Muscle of leg (tissue), 16 donors: ENCODE measurements at places on chromosomes 4 and X. TPM values are rescaled to one million over a fixed set of nuclear protein-coding genes. Genes with fewer than 3 reads are reported as not detected.

Gene TBC1D8B
- 7.3 TPM for total RNA-seq

Gene GYPA
- total RNA-seq = 5.2 TPM

- no peaks in the 10 kb centered on the region for H3K27me3 ChIP-seq
- H3K27ac ChIP-seq = no peak within 1 kb of the TSS
- H3K4me3 ChIP-seq = no peak within 1 kb of the TSS
- no peaks in the 10 kb centered on the region for H3K4me1 ChIP-seq
- no peak for DNase-seq
Observed at GRCh38 chr4:122621016-122621507, at the start of gene IL21. Gene IL21, minus strand, starts transcription at chr4:122621066. Its CDS starts 55 bp downstream, at chr4:122621011.

GRCh38 chrX:125444659-125445058 is 125.0 kb downstream of the TEX13C start:
- no peaks in the 10 kb centered on the region for H3K27me3 ChIP-seq
- DNase-seq = peak; percentile 8
- no peaks in the 10 kb centered on the region for H3K36me3 ChIP-seq

GRCh38 chr4:165635381-165635780 is 237.7 kb upstream of the TLL1 start:
- no peak overlapping the region for H3K4me3 ChIP-seq
- H3K27me3 ChIP-seq = no peaks in the 10 kb centered on the region
- H3K27ac ChIP-seq = no peak overlapping the region
- H3K36me3 ChIP-seq = no peaks in the 10 kb centered on the region
- no peak for DNase-seq

- peaks cover 2% of the 10 kb centered on the region for H3K36me3 ChIP-seq
Observed at GRCh38 chrX:378443-378842, 8.3 kb downstream of the PPP2R3B start.

DNA sequence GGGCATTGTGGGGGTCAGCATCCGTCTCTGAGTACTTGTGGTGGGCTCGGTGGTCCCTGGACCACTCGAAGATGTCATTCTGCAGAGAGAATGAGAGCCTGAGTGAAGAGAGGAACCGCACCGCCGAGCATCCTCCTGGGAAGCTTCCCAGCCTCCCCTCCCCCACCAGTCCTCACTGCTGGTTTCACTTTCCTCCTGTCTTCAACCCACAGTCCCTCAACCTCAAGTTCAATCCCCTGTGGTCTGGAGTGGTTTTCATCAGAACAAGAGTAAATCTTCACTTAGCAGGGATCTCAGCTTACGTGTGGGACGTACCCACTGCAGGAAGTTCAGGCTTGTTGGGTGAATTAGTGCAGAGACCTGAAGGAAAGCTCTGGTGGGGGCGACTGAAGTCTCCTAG is 117.8 kb downstream of the SCD5 start:
- no peaks in the 10 kb centered on the region for H3K4me1 ChIP-seq
- H3K4me3 ChIP-seq = no peak overlapping the region
- no peak overlapping the region for H3K27ac ChIP-seq
- H3K27me3 ChIP-seq = no peaks in the 10 kb centered on the region
- peaks cover 5% of the 10 kb centered on the region for H3K36me3 ChIP-seq

GRCh38 chr4:154602404-154603020 is 9.9 kb downstream of the FGG start:
- H3K36me3 ChIP-seq = no peaks in the 10 kb centered on the region
- DNase-seq = no peak
- no peak overlapping the region for H3K4me3 ChIP-seq

Gene GPR82
- total RNA-seq = 0.04 TPM

Gene CXCL13
- total RNA-seq = 0.84 TPM

Gene NHSL2
- total RNA-seq = 7.8 TPM

- DNase-seq = no peak
- H3K4me3 ChIP-seq = no peak overlapping the region
- no peaks in the 10 kb centered on the region for H3K36me3 ChIP-seq
- peaks cover 16% of the 10 kb centered on the region for H3K27me3 ChIP-seq
- H3K27ac ChIP-seq = no peak overlapping the region
- H3K4me1 ChIP-seq = peaks cover 5% of the 10 kb centered on the region
Observed at GRCh38 chrX:46757593-46757992, 1.3 kb downstream of the SLC9A7 start.

GRCh38 chr4:94700298-94700697 is 57.5 kb upstream of the BMPR1B start:
- no peaks in the 10 kb centered on the region for H3K36me3 ChIP-seq
- H3K4me1 ChIP-seq = peaks cover 5% of the 10 kb centered on the region
- no peak overlapping the region for H3K4me3 ChIP-seq
- no peak for DNase-seq
- H3K27me3 ChIP-seq = no peaks in the 10 kb centered on the region

DNA sequence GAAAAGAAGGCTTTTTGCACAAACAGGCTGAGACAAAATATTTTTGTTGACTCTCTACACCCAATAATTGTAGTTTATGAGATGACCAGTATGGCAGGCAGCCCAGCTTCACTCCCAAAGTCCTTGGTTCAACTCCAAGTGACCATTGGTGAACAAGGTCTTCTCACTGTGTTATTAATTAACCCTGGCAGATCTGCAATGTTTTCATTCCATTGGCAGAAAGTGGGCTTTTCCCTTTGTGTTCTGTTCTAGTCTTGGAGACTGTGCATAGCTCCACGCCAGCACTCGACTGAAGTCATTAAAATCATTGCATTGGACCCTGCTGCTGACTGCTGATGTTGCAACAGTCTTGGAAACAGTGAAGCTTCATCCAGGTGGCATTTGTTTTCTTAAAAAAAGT is 277.3 kb upstream of the HAND2 start:
- H3K36me3 ChIP-seq = no peaks in the 10 kb centered on the region
- DNase-seq = peak; percentile 75
- no peaks in the 10 kb centered on the region for H3K27me3 ChIP-seq
- no peaks in the 10 kb centered on the region for H3K4me1 ChIP-seq

DNA sequence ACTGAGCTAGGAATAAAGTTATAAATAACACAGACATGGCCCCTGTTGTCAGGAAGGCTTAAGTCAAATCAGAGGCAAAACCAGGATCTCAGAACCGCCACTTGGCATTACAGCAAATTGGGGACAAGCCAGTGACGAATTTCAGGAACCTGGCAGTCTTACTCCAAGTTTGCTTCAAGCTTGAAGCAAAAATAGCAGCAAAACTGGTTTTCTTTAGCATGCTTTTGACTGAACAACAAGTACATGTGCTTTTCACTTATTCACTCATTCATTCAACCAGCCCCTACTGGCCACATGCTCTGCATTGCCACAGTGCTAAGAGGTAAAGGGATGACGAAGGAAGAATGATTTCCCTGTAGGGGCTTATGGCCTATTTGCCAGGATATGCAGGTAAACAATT is 253.9 kb upstream of the PPARGC1A start:
- peak; percentile 29 for DNase-seq
- no peaks in the 10 kb centered on the region for H3K36me3 ChIP-seq
- no peak overlapping the region for H3K27ac ChIP-seq
- H3K4me1 ChIP-seq = peaks cover 6% of the 10 kb centered on the region
- H3K4me3 ChIP-seq = no peak overlapping the region
- no peaks in the 10 kb centered on the region for H3K27me3 ChIP-seq

DNA sequence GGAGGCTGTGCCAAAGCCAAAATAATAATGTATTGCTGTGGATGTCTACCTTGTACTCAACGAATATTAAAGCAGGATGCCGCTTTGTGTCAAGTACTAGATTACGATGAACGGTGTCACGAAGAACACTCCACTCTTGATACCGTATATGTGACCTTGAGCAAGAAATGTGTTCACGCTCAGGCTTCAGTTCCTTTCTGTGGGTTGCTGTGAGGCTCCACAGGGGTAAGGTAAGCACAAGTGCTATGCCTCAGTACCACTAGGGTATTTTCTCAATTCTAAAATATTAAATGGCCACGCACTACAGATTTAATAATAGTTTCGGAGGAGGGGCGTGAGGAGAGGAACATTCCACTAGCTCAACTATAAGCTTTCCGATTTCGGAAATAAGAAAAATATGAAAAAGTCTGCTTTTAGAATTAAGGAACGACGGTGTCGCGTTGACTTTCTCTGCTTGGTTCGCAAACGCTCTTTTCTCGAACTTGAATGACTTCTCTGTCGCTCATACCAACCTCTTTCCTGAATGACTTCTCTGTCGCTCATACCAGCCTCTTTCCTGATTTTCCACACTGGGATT is 607 bp upstream of the SCOC start:
- DNase-seq = peak; percentile 39
- peak overlapping the region; percentile 83 for H3K4me3 ChIP-seq
- H3K27ac ChIP-seq = peak overlapping the region; percentile 97
- H3K36me3 ChIP-seq = no peaks in the 10 kb centered on the region

GRCh38 chrX:7586126-7586525 is 256.8 kb upstream of the VCX start:
- peak; percentile 33 for DNase-seq
- H3K27ac ChIP-seq = no peak overlapping the region
- H3K27me3 ChIP-seq = no peaks in the 10 kb centered on the region
- H3K36me3 ChIP-seq = no peaks in the 10 kb centered on the region
- no peak overlapping the region for H3K4me3 ChIP-seq

GRCh38 chr4:139913398-139913990 is 240.5 kb downstream of the MAML3 start:
- H3K27me3 ChIP-seq = no peaks in the 10 kb centered on the region
- no peak overlapping the region for H3K4me3 ChIP-seq
- no peak for DNase-seq
- H3K4me1 ChIP-seq = peaks cover 15% of the 10 kb centered on the region
- H3K27ac ChIP-seq = no peak overlapping the region
- no peaks in the 10 kb centered on the region for H3K36me3 ChIP-seq

GRCh38 chrX:110175146-110175545 is 142.7 kb downstream of the AMMECR1 start:
- H3K4me3 ChIP-seq = no peak overlapping the region
- DNase-seq = no peak
- no peak overlapping the region for H3K27ac ChIP-seq
- peaks cover 46% of the 10 kb centered on the region for H3K27me3 ChIP-seq
- H3K36me3 ChIP-seq = peaks cover 13% of the 10 kb centered on the region

Gene ZNF141
- 25.2 TPM for total RNA-seq

GRCh38 chr4:186037692-186038658 is 31.0 kb upstream of the TLR3 start:
- no peaks in the 10 kb centered on the region for H3K4me1 ChIP-seq
- no peak overlapping the region for H3K4me3 ChIP-seq
- peak; percentile 86 for DNase-seq
- peaks cover 9% of the 10 kb centered on the region for H3K27me3 ChIP-seq
- no peak overlapping the region for H3K27ac ChIP-seq

- no peak overlapping the region for H3K4me3 ChIP-seq
- no peak overlapping the region for H3K27ac ChIP-seq
- H3K4me1 ChIP-seq = no peaks in the 10 kb centered on the region
- H3K27me3 ChIP-seq = peaks cover 11% of the 10 kb centered on the region
- no peak for DNase-seq
- H3K36me3 ChIP-seq = no peaks in the 10 kb centered on the region
Observed at GRCh38 chrX:9622128-9622527, 143.5 kb downstream of the GPR143 start.

GRCh38 chrX:2700405-2701320 is 9.6 kb downstream of the CD99 start:
- H3K27ac ChIP-seq = no peak overlapping the region
- H3K4me1 ChIP-seq = peaks cover 30% of the 10 kb centered on the region
- no peak for DNase-seq
- H3K4me3 ChIP-seq = no peak overlapping the region
- peaks cover 11% of the 10 kb centered on the region for H3K36me3 ChIP-seq

Gene SH3TC1
- 9.6 TPM for total RNA-seq

DNA sequence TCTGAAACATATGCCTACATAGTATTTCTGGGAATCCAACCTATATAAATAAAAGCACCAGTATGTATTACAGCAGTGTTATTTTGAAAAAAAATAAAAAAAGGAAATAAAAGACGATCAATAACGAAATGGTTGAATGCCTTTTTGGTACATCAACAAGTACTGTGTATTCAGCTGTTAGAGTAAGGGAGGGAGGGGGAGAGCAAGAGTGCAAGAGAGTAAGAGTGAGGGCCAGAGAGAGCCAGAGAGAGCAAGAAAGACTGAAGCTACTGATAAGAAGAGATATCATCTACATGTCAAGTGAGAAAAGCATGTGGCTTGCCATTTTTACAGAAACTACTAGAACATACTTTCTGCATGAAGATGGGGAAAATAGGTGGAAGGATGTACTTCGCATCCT is 1.8 kb downstream of the SPIN4 start:
- no peaks in the 10 kb centered on the region for H3K36me3 ChIP-seq
- peak overlapping the region; percentile 3 for H3K27ac ChIP-seq
- no peaks in the 10 kb centered on the region for H3K27me3 ChIP-seq
- no peaks in the 10 kb centered on the region for H3K4me1 ChIP-seq
- peak overlapping the region; percentile 21 for H3K4me3 ChIP-seq
- peak; percentile 51 for DNase-seq

DNA sequence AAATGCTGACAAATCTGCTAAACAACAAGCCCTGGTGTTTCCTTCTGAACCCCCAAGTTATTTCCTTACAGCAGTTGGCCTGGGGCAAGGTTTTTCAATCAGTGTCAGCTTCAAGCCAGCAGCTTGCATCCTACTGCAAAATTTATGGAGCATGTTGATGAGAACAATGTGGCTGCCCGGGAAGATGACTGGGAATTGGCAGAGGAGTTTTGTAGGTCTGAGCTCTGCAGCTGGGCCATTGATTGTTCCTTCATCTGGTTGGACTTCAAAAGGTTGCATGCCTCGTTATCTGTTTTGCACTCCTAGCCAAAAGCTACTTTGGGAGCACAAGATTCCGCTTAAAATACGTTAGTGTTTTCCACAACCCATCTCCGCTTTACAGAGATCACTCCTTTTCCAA is 1030.3 kb upstream of the LCORL start:
- H3K4me1 ChIP-seq = no peaks in the 10 kb centered on the region
- H3K27me3 ChIP-seq = no peaks in the 10 kb centered on the region
- H3K27ac ChIP-seq = no peak overlapping the region
- no peaks in the 10 kb centered on the region for H3K36me3 ChIP-seq
- no peak overlapping the region for H3K4me3 ChIP-seq
- peak; percentile 55 for DNase-seq

DNA sequence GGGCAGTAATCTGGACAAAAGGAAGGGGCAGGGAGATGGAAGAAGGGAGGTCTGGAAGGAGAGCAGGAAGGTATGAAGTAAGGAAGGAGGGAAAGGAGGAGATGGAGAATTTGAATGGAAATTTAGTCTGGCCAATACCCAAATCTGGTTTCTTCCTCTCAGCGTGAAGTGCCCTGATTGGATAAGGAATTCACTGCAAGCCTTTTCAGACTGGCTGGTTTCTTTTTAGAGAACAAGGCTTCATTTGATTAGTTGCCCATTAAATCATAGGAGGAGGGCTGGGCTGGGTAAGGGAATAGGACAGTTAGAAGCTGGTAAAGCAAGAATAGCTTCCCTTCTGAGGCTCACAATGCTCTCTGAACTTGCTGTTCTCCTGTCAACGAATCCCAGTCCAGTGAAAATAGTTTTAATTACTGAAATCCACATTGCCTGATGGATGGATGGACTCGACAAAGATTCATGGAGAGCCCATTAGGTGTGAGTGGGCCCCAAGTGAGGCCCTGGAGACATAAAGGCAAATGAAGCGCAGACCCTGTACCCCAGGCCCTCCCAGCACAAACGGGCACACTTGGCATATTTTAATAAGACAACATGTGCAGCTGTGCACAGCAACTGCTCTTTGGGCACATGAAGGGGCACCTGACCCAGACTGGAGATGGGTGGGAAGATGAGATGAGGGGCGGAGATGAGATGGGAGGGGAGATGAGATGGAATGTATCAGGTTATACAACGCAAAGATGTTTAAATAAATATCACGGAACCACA is 347.1 kb upstream of the GATB start:
- no peak overlapping the region for H3K4me3 ChIP-seq
- DNase-seq = no peak
- no peaks in the 10 kb centered on the region for H3K27me3 ChIP-seq

Gene SPACA5
- not detected for total RNA-seq
